ENCODE measurements at places on chromosomes 16 and 17.

- ATAC-seq: no peak
Observed at GRCh38 chr17:38448208-38448771, 20.0 kb downstream of the ARHGAP23 start.

DNA sequence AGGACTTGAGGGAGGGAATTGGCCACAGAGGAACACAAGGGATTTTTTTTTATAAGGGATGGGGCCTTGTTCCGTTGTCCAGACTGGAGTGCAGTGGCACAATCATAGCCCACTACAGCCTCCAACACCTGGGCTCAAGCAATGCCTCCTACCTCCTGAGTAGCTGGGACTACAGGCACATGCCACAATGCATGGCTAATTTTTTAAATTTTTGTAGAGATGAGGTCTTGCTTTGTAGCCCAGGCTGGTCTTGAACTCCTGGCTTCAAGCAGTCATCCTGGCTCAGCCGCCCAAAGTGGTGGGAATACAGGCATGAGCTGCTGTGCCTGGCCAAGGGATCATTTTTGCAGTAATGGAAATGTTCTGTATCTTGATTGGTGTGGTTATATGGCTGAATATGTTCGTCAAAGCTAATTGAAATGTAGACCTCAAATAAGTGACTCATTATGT is 56.9 kb downstream of the VMP1 start:
- ATAC-seq: peak; percentile 40

DNA sequence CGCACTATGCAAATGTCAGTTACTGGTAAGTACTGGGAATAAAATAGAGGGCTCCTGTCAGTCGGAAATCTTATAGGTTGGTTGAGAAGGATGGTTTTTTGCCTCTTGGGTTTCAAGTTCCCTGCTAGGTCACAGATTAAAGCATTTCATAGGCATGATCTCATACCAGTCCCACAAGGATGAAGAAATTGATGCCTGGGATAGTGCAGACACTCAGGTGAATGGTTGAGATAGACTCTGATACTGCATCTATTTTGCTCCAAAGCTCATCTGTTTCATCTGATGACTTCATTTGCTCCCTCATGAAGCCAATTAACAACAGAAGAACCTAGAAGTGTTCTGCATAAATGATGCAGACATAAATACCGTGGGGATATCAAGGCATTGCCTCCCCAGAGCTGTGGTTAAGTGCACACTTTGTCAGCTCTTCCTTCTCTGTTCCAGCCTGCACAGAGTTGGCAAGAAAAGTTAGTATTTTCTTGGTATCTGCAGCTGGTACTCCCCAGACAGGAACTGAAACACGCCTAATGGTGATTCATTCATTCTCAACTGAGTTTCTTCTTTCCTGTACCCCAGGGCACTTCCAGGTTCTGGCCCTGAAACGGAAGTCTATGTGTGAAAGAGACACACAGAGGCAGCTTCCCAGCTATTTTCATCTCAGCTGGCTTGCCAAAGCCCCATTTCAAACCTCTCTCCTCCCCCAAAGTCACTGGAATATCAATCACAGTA is 418.3 kb upstream of the SALL1 start:
- ATAC-seq: no peak

- peak; percentile 81 for ATAC-seq
Observed at GRCh38 chr17:63478814-63479494, 2.1 kb downstream of the ACE start.

GRCh38 chr16:72469932-72470331 is 298.0 kb upstream of the PMFBP1 start:
- ATAC-seq: no peak

- no peak for ATAC-seq
Observed at GRCh38 chr17:19537111-19537510, 3.5 kb downstream of the SLC47A1 start.

- no peak for ATAC-seq
Observed at GRCh38 chr16:80656161-80656560, 115.4 kb downstream of the DYNLRB2 start.

- ATAC-seq: peak; percentile 84
Observed at GRCh38 chr17:50425682-50426471, at the start of gene ACSF2. Gene ACSF2 (plus strand): TSS chr17:50426218. CDS start chr17:50426262, 44 bp downstream.

- no peak for ATAC-seq
Observed at GRCh38 chr16:16120382-16121184, 102.7 kb downstream of the ABCC6 start.

DNA sequence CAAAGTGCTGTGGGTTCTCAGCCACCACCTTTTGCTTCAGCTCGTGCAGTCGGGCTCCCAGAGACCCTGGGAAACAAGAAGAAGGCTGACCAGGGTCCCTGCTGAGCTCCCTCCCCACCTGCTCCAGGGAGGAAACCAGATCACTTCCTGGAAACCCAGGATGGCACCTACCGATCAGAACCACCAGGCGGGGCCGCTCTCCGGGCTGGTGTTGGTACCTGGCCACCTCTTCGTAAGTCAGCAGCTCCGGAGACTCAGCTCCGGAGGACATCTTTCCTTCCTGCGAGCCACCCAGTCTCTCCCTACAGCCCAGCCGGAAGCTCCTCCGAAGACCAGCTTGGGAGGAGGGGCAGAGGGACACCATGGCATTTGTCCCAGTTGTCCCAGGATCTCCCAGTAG is 18.9 kb downstream of the MPP3 start:
- no peak for ATAC-seq

DNA sequence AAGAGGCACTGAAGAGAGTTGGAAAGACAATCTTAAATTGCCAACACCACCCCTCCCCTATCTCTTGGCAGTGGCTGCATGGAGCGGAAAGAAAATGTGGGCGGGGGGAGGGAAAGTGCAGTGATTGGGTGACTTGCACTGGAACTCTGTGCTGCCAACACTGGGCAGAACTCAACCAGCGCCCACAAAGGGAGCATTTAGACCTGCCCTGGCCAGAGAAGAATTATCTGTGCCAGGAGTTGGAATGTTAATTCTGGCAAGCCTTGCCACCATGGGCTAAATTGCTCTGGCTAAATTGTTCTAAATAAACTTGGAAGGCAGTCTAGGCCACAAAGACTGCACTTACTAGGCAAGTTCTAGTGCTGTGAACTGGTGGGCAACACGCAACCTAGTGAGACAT is 6.5 kb upstream of the CCL13 start:
- no peak for ATAC-seq

- ATAC-seq: no peak
Observed at GRCh38 chr17:27417596-27418365, 38.5 kb upstream of the KSR1 start.

Data from activated CD4-positive, CD25-positive, alpha-beta regulatory T cell treated with anti-CD3 and anti-CD28 coated beads, Interleukin-2, amount 50 U/mL, for 24 hours (primary cell).